Stimulated activated CD4-positive, alpha-beta T cell treated with anti-CD3 and anti-CD28 coated beads, TNF-alpha, amount 100 ng/mL, for 24 hours (primary cell): ENCODE measurements at places on chromosomes 7 and 10.

DNA sequence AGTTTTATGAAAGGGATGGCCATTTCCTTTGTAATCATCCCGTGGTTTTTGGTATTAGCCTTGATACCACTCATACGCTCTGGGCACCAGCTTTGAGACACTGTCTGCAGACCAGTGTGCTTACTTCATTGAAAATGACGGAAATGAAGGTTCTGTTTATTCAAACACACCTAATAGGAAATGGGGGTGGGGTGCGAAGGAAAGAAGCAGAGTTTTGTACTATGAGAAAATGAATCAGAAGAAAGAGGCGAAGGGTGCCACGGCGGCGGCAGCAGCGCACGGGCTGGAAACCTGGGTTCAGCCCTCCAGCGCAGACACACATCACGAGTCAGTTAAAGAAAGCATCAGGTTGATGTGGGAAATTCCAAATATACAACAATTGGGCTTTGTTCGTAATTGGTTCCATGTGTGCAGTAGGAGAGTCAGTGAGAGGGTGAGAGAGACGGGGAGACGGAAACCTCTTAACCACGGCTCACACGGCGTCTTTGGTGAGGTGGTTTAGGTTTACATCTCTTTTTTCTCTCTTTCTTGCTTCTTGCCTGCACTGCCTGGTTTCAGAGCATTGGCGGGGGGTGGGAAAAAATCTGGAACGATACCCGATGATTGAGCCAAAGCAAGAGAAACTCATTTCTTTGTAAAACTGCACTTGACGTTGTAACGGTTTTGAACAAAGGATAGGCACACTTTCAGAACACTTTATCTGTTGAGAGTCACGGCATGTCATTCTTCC lies 321.2 kb downstream of the FRMD4A start:
- DNase-seq: peak; percentile 69

DNA sequence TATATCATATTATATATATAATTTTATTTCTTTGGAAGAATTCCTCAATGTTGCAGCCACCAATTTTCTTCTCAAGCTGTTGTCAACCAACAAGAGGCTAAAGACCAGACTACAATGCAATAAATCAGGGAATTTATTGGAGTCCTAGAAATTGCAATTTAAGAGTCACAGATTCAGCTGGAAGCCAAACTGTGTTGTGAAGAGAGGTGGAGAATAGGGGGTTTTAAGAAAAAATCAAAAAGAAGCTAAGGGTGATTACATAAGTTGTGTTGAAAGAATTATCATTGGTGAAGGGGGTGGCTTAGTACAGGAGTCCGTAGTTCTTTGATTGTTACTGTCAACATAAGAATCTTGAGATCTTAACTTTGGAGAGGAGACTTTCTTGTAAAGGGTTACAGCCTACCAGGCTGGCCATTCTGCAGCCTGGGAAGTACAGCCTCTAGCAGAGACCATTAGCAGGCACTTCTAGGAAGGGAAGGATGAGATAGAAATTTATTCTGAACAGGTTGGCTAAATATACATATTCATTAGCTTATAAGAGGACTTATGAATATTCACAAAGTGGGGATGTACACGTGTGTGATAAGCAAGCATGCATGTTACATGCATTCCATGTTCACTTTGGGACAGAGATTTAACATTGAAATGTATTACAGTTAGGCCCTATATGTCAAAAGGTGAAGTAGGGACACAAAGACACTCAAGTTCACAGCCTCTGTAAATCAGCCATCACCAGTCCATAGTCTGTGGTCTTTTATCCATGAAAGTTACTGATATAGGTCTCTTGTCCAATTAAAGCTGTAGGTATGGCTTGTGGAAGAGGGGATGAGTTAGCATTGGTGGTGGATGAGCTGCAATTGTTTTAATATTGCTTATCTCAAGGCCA lies 8.3 kb upstream of the TMEM168 start:
- no peak for DNase-seq

DNA sequence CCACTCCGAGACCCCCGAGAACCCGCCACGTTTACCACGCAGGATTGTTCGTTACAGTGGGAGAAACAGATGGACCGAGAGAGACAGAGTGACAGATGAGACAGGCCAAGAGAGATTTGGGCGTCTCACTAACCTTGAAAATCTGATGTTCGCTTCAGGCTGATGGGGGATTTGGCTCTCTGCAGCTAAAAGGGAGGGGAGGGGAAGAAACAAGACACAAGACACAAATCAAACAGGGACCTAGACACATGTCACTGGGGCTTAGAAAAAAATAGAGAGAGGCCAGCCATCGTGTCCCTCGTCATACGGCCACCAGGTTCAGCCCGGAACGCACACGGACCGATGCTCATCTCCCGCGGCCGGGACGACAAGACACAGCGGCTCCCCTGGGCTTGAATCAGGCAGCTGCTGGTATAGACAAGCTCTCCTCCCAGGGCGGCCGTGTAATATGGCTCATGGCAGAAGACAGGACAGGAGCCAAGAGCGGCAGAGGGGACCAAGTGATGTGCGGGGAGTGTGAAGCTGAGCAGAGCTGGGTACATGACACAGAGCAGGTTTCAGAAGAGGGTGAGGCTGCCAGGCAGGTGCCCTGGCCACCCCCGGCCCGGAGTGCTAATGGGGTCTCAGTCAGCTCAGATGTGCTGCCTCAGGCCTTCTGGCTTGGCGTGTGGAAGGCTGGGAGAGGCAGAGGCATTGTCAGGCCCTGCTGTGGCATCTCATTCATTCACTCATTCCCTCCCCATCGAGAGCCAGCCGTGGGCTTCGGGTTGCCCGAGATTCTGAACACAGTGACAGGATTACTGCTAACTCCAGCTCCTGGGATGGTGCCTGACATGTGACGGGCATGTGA lies 88.5 kb upstream of the GNA12 start:
- DNase-seq: no peak

DNA sequence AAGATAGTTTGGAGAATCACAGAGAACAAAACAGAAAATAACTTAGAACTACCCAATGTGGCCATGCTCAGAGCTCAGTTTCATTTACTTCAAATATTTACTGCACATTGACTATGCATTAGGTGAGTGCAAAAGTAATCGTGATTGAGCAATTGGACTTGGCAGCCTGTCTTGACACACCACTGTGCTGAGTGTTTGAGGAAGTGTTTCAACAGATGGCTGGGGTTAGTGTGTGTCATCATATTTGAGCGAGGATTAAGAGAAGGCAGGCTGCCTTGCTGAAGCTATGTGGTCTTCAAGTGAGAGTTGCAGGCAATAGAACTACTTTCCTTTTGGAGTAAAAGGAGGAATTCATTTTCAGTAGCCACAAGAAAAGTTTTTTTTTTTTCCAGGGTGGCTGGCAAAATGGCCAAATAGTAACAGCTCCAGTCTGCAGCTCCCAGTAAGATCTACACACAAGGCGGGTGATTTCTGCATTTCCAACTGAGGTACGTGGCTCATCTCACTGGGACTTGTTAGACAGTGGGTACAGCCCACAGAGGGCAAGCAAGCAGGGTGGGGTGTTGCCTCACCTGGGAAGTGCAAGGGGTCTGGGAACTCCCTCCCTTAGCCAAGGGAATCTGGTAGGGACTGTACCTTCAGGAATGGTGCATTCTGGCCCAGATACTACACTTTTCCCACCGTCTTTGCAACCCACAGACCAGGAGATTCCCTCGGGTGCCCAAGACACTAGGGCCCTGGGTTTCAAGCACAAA lies 37.6 kb downstream of the AKR1C4 start:
- DNase-seq: no peak

- no peak for DNase-seq
These were observed 112.7 kb downstream of the CDH23 start for GRCh38 chr10:71509444-71509843.
